ENCODE measurements at places on chromosomes 11 and 22. TPM values are rescaled to one million over a fixed set of nuclear protein-coding genes. Genes with fewer than 3 reads are reported as not detected.

Gene NDUFC2
- 174 TPM for total RNA-seq

- peak; percentile 90 for DNase-seq
These were observed 104.1 kb upstream of the E2F8 start for GRCh38 chr11:19344661-19345518.

GRCh38 chr11:72579816-72580641 is 94.2 kb downstream of the PDE2A start:
- no peak for DNase-seq

DNA sequence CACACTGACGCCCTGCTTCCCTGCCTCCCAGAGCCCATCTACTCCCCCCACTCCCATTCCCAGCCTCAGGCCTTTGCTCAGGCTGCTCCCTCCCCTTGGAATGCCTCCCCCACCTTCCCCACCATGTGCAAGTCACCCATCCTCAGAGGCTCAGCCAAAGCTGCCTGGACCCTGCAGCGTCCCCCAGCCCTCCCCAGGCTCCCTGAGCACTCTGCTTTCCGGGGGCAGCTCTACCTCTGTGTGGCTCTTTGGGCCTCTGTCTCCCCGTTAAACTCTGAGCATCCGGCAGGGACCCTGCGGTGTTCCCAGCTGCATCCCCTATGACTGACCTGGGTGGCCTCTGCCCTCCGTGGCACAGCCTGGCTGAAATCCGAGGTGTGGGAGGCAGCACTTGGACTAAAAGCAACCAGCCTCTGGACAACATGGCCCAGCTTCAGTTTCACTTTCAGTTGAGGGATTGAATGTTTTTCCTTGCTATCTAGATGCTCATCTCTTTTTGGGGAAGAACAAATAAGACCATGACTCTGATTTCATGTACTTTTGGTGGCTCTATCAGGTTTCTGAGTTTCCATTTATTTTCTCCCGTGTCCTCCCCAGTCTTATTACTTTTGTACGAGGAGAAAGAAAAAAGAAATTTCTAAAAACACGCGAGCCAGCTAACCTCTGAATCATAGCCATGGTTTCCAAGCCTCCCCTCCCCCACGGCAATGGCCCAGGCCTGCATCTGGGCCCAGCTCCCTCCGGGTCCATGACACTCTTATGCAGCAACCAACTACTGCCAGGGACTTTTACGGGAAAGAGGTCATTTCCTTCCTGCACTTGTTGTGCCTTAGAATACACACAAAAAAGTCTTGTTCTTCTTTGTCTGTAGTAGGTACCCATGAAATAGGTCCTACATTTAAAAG is 3.8 kb downstream of the APOL3 start:
- peak; percentile 72 for DNase-seq

DNA sequence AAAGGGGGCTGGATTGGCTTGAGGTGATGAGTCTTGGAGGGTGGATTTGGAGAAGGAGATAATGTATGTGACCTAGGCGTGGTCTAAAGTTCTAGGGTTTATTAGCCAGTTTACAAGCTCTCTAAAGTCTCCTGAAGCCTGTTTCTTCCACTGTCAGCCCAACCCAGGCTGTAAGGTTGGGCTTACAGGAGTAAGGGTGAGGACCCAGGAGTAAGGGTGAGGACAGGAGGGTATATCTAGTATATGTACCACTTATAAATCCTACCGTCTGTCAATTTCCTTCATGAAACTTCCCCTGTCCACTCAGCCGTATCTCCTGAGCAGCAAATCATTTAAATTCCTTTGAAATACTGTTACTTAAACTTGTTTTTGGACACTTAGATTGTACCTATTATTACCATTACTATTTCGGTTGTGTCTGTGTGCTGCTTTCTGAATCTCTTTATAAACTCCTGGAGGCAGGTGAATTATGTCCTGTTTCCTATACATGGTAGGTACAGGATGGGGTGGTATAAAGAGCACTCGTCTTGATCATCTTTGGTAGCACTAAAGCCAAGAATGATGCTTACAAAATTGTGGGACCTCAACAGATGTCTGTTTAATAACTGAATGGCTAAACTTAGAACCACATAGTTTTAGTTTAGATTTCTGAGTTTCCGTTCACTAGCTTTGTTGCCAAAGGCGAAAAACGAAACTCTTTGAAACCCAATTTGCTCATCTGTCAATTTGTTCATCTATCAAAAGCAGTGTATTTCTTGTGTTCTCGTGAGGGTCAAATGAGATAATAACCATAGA is 192.0 kb downstream of the GRIK4 start:
- no peak for DNase-seq

Gene TRIM49
- total RNA-seq = not detected

DNA sequence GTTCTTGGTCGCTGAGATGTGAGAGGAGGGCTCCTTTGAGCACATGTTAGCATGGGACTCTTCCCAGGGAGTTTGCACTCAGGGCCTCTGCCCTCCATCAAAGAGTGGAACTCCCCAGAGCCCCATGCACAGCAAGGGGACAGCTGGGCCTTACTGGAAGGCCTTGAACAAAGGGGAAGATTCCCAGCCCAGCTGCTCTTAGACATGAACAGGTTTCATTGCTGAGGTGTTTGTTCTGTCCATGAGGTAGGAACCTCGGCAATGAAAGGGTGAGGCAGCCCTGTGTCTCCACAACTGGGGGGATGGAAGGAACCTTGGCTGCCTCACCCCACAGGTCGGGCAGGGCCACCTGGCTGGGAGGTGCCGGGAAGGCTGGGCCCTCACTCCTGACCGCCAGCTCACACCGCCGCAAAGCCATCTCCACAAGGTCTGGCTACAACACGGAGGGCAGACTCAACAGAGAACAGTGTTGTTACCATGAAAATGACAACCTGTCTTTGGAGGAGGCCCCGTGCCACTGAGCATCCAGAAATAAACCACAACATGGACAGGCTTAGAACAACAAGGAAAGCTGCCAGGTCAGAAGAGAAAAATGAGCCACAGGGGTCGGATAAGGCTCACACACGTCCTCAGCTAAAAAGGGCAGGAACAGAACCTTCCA is 3.2 kb downstream of the DERL3 start:
- no peak for DNase-seq

DNA sequence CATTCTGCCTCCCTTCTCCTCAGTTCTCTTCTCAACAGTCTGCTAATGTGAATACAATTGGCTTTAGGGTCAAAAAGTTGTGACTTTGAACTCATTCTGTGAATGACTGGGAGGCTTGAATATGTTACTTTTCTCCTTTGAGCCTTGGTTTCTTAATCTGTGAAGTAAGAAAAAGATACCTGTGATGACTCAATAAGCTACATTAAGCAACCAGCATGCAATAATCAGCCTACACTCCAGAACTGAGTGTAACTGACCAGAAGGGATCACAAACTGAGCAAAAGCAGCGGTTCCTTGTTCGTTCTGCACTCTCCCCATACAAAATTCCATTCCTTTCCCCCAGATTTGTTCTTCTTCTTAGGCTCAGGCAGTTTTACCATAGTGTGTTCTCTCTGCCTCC is 23.4 kb downstream of the ZNF202 start:
- DNase-seq = no peak
